Activated CD8-positive, alpha-beta memory T cell treated with anti-CD3 and anti-CD28 coated beads for 24 hours (primary cell): ENCODE measurements at places on chromosomes 7 and 10.

- no peak for DNase-seq
These were observed 20.0 kb upstream of the DRGX start for GRCh38 chr10:49415846-49416245.

- DNase-seq = no peak
These were observed 63.2 kb upstream of the OPALIN start for GRCh38 chr10:96421995-96422394.

GRCh38 chr10:79321951-79322350, 25.3 kb upstream of the PPIF start:
- DNase-seq = no peak

- no peak for DNase-seq
These were observed 56.4 kb downstream of the ETV1 start for GRCh38 chr7:13933091-13933490.

GRCh38 chr7:2635810-2636701, 4.3 kb downstream of the TTYH3 start:
- DNase-seq = no peak

DNA sequence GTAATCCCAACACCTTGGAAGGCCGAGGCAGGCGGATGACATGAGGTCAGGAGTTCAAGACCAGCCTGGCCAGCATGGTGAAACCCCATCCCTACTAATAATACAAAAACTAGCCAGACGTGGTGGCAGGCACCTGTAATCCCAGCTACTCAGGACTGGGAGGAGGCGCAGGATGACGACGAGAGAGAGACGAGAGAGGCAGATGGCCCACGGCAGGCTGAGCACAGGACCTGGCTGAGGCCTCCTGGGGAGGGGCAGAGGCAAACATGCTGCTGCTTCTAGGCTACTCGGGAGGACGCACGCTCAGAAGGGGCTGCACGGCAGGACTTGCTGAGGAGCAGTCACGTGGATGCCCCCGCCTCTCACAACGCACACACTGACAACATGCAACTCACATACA, 22.4 kb downstream of the DIP2C start:
- no peak for DNase-seq

DNA sequence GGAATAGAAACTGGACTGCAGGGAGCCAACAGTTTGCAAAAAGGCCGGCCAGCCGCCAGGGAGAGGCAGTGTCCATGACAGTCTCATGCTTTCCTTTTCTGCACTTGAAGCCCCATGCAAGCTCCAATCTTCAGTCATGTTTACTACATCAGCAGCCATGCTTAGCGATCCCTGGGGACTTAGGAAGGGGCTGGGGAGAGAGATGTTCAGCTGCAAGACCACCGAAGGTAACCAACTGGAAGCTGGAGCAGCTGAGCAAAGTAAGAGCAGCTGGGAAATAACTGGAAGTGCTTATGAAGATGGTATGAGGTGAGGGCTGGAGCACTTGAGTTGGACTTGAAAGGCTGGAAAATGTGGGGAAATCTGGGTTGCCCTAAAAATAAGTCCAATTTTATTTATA, 37.0 kb downstream of the PRR15 start:
- DNase-seq = no peak

GRCh38 chr7:150373049-150373801, 4.6 kb downstream of the REPIN1 start:
- no peak for DNase-seq

DNA sequence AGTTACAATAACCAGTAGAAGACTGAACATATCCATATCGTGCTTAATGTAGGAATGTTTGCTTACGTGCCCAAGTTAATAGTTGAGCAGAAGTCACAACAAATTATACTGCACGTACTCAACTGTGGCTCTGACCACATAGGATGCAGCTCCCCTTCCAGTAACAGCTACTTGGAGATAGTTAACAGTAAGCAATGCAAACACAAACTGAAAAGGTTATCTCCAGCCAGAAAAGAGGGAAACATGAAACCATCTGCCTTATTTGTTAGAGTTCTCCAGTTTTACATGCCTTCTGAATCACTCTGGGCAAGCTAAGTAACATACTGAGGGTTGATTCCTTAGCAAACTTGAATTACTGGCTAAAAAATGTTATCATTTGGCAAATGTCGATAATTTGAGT, 9.8 kb downstream of the DHX32 start:
- DNase-seq = no peak

- no peak for DNase-seq
These were observed 430.8 kb downstream of the DNAJB6 start for GRCh38 chr7:157767506-157768197.

GRCh38 chr7:38120076-38120475, 58.0 kb upstream of the STARD3NL start:
- no peak for DNase-seq

DNA sequence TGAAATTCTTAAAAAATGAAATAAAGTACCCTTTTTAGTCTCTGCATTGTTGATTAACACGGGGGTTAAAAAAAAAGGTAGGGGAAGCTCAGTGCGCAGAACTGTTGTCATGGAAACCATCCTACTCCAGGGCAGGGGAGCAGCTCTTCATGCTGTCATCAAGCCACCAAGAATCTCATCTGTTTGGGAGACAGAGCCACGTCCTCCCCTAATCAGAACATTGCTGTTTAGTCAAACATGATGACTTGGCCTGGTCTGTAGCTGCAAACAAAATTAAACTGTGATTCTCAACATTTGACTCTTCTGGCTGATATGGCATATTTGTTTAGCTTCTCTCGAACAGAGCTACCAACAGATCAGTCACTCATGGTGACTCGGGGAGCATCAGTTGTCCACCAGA, 254.4 kb upstream of the KLF14 start:
- peak; percentile 55 for DNase-seq

- DNase-seq = no peak
These were observed 186.2 kb downstream of the CFTR start for GRCh38 chr7:117666031-117666430.

DNA sequence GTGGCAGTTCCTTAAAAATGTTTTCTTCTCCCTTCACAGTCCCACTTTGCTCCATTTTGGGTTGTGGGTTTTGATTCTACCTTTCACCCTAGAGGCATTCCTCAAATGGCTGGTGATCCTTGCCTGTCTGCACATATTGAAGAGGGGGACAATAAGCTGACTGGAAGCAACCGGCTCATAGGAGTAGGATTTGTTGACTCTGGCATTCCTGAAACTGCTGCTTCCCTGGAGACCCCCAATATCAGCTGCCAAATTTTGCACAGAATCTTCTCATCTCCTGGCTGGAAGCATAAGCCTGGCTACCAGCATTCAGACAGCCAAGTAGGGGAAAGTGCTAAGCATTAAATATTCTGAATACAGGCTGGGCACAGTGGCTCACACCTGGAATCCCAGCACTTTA, 53.7 kb downstream of the KIF5B start:
- DNase-seq = no peak

DNA sequence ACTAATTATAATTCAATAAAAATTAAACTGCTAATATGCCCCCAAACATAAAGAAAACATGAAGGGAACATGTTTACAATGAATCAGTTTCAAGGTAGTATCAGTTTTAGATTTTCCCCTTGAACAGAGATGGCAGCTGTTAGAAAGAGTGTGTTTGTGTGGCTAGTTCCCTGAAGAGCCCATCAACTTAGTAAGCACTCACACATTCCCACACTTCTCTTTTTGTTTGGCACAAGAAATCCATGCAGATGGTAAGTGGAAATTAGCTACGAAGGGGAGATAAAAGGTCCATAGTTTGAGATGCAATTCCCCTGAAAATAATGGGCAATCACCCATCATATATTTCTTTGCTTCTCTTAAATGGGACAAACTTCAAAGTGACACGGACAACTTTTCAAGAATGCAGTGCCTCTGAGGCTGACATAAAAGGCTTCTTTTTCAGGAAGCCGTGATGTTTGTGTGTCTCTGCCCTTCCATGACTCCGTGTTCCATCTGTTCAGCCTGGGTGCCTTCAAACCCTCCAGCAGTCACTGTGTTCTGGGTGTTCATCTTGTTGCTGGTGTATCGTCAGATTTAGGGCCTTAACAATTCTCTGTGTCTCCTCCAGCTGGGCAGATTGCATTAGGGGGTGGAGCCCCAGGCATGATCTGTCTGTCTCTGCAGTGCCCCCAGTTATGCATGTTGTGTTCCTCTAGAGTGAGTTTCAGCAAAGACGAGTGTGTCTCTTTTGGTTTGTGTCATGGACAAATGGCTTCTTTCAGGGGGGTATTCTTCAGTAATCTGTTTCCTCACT, 259.5 kb upstream of the NPY start:
- DNase-seq = no peak

DNA sequence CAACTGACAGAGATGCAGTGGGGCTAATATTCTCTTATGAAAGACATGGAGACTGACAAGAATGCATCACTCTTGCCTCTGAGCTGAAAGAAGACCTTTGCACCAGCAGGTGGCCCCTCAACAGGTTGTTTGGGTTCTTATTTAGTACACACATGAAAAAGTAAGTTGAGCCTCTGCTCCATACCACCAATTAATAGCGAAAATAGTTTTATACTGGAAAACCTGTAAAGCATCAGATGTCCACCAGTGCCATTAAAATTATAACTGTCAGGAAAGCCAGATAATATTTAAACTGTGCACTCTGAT, 26.3 kb upstream of the FAM13C start:
- DNase-seq = no peak

GRCh38 chr7:150323682-150324372, 482 bp upstream of the ACTR3C start:
- no peak for DNase-seq

DNA sequence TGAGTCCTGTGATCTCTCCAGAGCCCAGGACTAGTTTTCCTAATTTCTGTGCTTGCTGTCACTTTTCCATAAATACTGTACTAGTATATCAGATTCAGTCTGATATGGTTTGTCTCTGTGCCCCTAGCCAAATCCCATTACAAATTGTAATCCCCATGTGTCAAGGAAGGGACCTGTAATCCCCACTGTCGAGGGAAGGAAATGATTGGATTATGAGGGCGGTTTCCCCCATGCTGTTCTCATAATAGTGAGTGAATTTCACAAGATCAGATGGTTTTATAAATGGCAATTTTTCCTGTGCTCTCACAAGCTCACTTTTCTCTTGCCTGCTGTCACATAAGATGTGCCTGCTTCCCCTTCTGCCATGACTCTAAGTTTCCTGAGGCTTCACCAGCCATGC, 54.8 kb upstream of the IFRD1 start:
- no peak for DNase-seq

GRCh38 chr10:11131112-11131639, 113.5 kb downstream of the CELF2 start:
- no peak for DNase-seq

GRCh38 chr10:97319671-97320479, 804 bp downstream of the FRAT1 start:
- DNase-seq = peak; percentile 85

DNA sequence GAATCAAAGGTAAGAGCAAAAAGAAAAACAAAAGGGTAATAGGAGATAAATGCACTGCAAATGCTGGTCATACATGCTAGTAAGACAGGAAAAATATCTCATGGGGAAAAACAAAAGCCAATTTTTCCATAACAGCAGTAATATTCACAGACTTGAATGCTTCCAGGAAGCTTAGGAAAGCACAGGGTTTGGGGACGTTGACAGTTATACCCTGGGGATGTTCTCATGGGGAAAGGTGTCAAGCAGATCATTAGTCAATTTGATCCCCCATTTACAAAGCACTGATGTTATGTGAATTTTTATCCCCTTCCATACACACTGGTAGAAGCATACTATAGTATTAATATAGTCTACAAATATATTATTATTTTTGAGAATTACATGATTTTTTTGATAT, 232.7 kb downstream of the SORCS1 start:
- no peak for DNase-seq

DNA sequence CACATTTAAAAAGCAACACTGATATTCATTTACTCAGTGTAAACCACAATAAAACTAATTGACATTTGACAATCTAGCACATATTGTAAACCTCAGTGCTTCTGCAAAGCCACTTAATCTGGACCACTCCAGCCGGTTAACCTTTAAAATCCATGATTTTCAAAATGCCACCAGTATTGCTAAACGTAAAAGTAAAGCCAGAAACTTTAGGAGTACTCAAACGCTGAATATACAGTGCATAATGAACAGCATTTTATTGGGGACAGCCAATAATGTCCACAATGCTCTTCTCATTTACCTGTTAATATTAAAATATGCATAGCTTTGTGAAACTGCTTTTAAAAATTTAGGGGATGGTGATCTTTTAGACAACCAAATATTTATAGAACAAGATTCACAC, 10.8 kb downstream of the HNRNPA2B1 start:
- no peak for DNase-seq

DNA sequence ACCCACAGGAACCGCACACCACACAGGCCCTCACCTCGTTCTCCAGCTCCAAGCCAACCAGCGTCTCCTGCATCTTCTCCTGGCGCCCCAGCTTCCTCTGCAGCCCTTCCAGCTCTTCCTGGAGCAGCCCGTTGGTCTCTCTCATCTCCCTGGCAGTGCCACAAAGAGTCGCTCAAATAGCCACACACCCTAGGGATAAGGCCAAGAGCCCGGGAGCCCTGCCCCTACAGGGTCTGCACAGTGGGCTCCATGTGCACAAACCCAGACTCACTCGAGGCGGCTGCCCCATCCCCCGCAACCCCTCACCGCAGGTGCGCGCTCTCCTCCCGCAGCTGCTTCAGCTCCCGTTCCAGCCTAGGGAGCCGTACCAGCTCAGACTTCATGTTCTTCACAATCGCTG, 16.9 kb downstream of the MAD1L1 start:
- no peak for DNase-seq
